ENCODE measurements at places on chromosomes 4 and X.

- peak; percentile 81 for DNase-seq
Measured at GRCh38 chr4:80173401-80173800, 23.9 kb upstream of the PRDM8 start.

DNA sequence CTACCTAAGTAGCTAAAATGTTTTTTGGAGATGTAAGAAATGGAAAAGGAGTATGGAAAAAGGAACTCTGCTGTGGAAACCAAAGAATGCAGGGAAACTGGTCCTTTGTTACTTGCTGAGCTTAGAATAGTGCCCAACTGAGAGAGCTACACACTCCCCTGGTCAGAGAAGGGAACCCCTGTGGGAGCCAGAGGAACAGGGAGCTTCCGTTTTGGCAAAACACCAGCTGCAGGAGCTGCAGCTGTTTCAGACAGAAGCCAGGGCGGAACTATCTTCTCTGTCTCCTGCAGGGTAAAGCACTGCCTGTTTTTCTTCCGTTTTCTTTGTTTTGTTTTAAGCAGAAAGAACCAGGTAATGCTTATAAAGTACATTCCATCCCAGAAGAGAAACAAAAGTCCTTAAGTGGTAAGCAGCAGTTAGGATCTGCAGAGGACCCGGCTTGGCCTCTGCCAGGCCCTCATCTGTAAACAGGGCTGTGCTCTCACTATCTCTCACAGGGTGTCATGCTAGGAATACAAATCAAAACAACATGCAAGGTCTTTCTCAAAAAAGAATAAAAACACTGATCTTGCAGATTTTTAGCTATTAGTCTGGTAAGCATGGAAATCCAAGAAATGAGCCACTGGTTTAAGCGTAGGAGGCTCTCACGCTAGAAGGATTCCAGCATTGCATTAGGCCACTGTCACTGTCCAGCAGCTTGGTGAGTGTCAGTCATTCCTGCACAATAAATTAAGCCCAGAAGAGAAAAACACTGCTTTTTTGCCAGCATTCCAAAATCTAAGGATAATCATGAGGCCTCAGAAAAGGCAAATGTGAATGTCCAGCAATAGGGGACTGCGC lies 76.1 kb downstream of the CHST7 start:
- peak; percentile 59 for DNase-seq

DNA sequence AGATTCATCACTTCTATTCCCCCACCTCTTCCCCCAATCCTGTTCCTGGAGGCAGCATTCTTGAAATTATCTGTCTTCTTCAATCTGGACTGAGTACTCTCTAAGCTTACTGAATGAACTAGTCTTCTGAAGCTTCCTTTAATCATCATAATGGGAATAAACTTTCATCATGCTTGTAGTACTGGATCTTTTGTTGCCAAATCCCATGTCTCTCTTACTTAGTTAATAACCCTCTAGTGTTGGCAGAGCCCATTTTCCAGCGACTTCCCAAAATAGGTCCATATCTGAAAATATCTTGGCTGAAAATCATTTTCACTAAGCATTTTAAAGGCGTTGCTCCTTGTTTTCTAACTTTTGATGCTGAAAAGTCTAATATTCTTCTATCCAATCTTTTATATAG lies 39.6 kb downstream of the RPS6KA3 start:
- DNase-seq = no peak

DNA sequence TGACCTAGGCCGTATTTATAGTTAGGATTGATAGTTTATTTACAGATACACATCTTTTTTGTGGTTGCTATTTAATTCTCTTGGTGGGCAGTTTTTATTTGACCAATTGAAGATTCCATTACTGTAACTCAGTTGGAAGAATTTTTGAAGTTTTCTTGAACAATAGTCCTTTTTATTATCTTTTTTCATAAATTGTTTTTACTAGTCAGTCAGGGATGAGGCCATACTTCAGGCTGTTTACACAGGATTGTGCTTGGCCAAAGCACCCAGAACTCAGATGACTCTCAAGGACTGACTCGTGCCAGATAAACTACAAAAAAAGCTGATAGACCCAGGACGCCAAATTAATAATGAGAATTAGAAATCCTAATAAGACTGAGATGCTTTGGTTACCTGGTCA lies 7.0 kb downstream of the HERC3 start:
- DNase-seq = peak; percentile 51

- DNase-seq = peak; percentile 78
Measured at GRCh38 chr4:71206763-71207162, 132.1 kb upstream of the SLC4A4 start.

- DNase-seq = no peak
Measured at GRCh38 chrX:44006081-44006480, 32.9 kb upstream of the NDP start.

GRCh38 chr4:5712517-5712916 lies 1.5 kb downstream of the EVC start:
- DNase-seq = peak; percentile 75

GRCh38 chr4:102531462-102531861 lies 30.3 kb downstream of the NFKB1 start:
- peak; percentile 47 for DNase-seq

- no peak for DNase-seq
Measured at GRCh38 chr4:173448103-173448502, 49.2 kb upstream of the SCRG1 start.

All from astrocyte of the spinal cord (primary cell).